ENCODE measurements at places on chromosomes 16 and 17. TPM values are rescaled to one million over a fixed set of nuclear protein-coding genes. Genes with fewer than 3 reads are reported as not detected.
A peak's percentile ranks its signal among the peaks of the same experiment; 100 is the strongest.

EVPL gene
- total RNA-seq, result 0.19 TPM

DNA sequence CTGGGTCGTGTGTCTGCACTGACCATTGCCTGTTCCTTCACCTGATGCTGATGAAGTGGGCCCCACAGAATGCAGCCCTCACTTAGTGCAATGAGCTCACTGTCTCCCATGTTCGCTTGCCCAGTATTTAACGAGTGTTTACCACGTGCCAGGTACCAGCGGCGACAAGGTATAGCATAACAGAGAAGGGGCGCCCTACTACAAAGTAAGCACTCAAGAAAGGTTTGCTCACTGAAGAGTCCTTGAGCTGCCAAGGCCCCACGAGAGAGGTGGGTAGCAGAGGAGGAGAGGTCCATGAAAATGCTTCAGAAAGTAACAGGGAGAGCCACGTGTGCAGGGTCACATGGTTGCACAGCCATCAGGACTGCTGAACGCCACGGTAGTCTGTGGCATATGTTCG, 230.0 kb downstream of the NTN1 start:
- no peaks in the 10 kb centered on the region for H3K27me3 ChIP-seq
- no peak overlapping the region for H3K4me3 ChIP-seq
- no peak for DNase-seq
- peaks cover 11% of the 10 kb centered on the region for H3K36me3 ChIP-seq
- H3K27ac ChIP-seq, result no peak overlapping the region

DNA sequence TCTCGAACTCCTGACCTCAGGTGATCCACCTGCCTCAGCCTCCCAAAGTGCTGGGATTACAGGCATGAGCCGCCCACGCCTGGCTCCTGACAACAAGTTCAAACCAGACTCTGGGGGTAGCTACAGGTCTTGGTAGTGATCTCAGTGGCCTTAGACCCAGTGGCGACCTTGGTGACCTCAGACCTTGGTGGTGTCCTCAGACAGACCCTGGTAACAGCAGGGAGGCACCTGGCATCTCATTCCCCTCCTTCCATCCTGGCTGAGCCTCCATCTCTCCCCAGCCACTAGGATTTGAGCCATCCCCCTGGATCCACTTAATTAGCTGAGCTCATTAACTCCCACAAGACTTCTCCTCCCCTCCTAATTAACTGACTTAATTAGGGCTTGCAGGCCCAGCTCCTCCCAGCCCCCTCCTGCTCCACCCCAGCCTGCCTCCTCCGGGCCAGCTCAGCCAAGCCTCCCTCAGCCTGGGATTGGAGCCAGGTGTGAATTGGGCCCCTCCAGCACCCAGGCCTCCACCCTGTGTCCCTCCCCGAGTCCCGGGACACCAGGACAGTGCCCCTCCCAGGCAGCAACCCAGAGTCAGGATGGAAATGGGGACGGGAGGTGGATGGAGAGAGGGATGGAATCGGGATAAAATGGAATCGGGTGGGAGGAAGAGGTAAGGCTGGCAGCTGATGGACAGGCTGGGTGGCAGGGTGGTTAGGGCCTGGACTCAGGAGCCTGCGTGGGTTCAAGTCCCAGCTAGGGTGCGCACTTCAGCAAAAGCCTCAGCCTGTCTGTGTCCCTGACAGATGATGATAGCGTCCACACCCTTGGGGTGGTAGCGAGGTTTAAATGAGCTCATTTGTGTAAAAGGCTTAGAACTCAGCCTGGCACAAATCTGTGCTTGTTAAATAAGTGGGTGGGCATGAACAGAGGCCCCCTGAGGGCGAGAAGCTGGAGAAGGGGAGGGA, 11.2 kb upstream of the SBK1 start:
- H3K36me3 ChIP-seq, result no peaks in the 10 kb centered on the region
- peaks cover 10% of the 10 kb centered on the region for H3K4me1 ChIP-seq
- H3K4me3 ChIP-seq, result no peak overlapping the region
- no peaks in the 10 kb centered on the region for H3K27me3 ChIP-seq
- no peak for DNase-seq

DNA sequence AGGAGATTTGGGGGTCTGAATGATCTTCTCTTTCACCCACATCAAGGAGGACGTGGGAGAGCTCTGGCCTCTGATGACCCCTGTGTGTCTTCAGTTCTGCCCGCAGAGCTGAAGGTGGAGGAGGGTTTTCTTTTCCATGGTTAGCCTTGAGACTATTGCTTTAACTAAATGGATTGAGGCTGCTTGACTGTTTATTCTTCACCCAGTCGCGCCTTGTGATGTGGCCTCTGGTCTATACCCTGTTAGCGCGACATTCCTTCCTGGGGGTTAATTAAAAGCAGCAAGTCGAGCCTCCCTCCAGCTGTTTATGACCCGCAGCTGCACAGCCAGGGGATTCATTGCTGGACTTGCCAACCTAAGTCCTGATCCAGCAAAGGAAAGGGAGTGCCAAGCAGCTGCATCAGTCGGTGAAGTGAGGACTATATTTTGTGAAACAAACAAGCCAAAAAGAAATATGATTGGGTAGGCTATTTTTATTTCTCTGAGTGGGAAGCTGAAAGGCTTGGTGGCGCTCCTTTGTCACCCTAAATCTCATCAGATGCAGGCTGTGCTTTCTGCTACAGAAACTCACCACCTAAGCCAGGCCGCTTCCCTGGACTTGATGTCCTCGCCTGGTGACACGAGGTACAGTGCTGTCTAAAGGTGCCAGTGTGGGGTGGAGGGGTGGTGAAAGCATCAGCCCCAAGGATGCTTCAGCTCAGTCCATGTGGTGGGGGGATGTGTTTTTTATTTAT, 11.0 kb upstream of the SEC14L1 start:
- peak overlapping the region; percentile 68 for H3K27ac ChIP-seq
- no peaks in the 10 kb centered on the region for H3K27me3 ChIP-seq
- no peaks in the 10 kb centered on the region for H3K36me3 ChIP-seq
- H3K4me1 ChIP-seq, result peaks cover 19% of the 10 kb centered on the region
